ENCODE measurements at places on chromosomes 16 and 17.

DNA sequence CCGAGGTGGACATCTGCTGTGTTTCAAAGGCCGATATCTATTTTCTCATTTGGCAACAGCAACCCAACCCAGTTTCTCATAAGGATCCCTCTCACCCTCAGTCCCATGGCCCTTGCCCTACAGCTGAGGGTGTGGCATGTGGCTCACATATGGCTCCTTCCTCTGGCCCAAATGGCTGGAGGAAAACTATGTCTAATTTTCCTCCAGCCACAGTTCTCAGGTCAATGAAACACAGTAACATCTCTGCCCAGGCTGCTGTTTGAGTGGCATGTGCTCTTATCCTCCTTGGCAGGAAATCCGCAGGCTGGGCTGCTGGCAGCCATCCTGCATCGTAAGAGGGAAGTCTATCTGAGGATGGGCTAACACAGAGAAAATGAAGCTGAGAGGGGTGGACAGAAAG lies 24.1 kb downstream of the SERPINF1 start:
- no peak for DNase-seq

GRCh38 chr16:74029115-74029792 lies 267.4 kb upstream of the PSMD7 start:
- no peak for DNase-seq

GRCh38 chr16:29982560-29983419 lies 9.1 kb downstream of the TAOK2 start:
- DNase-seq = no peak

GRCh38 chr17:74296548-74296936 lies 22.5 kb downstream of the DNAI2 start:
- no peak for DNase-seq

- DNase-seq = no peak
Measured at GRCh38 chr16:66508914-66509496, 40.9 kb downstream of the TK2 start.

DNA sequence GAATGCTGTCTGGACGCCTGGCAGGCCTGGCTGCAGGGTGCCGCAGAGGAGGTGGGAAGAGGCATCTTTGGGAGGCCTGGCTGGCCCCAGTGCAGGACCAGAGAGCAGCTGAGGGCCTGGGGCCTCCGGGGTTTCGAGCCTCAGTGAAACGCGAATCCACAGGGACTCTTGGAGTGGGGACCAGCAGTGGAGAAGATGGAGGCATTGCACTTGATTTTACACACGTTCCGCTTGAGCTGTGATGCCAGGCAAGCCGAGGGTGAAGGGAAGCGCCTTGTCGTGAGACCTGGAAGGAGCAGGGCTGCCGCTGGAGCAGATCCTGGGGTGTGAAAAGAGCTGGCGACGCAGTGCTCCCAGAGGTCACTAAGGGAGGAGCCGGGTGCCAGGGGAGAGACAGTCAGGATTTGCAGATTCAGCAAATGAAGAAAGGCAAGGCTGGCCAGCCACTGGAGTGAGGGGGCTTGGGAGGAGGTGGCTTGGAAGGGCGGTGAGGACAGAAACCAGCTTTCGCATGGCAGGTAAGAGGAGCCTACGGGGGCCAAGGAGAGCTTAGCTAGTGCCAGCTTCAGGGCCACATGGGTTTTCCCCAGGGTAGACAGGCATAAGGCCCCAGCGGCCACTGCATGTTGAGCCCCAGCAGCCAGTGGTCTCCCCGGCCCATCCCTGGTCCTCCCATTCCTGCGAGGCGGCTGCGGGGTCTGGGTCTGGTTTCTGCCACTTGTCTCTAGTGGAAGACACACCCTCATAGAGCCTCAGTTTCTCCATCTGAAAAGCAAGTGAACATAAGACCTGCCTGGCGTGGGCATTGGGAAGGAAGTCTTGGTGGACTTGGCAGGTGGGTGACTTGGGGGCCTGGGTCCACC lies 175.2 kb upstream of the CHMP6 start:
- DNase-seq = no peak

All from stromal cell of bone marrow (primary cell).